ENCODE measurements at places on chromosomes 4 and X. TPM values are rescaled to one million over a fixed set of nuclear protein-coding genes. Genes with fewer than 3 reads are reported as not detected.

GRCh38 chr4:100933628-100934027, 413.7 kb downstream of the PPP3CA start:
- H3K27ac ChIP-seq: no peak overlapping the region
- H3K36me3 ChIP-seq: no peaks in the 10 kb centered on the region
- H3K27me3 ChIP-seq: no peaks in the 10 kb centered on the region
- no peak for DNase-seq

DNA sequence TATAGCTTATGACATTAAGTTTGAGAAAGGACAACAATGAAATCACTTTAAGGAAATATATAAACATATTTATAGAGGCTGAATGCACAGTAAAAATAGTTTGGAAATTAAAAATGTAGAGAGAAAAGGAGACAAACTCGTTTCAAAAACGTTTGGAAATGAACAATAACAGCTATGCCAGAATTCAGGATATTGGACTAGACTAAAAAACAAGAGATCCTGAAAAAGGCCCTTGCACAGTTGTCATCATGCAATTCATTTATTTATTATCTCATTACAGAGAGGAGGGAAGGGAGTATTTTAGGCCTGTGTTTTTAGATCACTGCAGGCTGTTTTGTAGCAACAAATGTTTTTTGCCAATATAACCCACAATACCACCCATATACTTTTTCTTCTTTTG, 527.2 kb downstream of the ADGRL3 start:
- H3K4me1 ChIP-seq: no peaks in the 10 kb centered on the region
- H3K27ac ChIP-seq: no peak overlapping the region
- no peaks in the 10 kb centered on the region for H3K36me3 ChIP-seq
- H3K27me3 ChIP-seq: no peaks in the 10 kb centered on the region
- no peak for DNase-seq
- no peak overlapping the region for H3K4me3 ChIP-seq

GRCh38 chrX:79161655-79162054, 17.2 kb downstream of the GPR174 start:
- no peaks in the 10 kb centered on the region for H3K36me3 ChIP-seq
- H3K27me3 ChIP-seq: no peaks in the 10 kb centered on the region
- H3K4me3 ChIP-seq: no peak overlapping the region
- no peak for DNase-seq

GRCh38 chr4:153527690-153528089, 61.5 kb downstream of the TMEM131L start:
- no peaks in the 10 kb centered on the region for H3K36me3 ChIP-seq
- DNase-seq: no peak
- H3K4me3 ChIP-seq: no peak overlapping the region
- H3K27me3 ChIP-seq: no peaks in the 10 kb centered on the region
- H3K4me1 ChIP-seq: no peaks in the 10 kb centered on the region
- H3K27ac ChIP-seq: no peak overlapping the region

DNA sequence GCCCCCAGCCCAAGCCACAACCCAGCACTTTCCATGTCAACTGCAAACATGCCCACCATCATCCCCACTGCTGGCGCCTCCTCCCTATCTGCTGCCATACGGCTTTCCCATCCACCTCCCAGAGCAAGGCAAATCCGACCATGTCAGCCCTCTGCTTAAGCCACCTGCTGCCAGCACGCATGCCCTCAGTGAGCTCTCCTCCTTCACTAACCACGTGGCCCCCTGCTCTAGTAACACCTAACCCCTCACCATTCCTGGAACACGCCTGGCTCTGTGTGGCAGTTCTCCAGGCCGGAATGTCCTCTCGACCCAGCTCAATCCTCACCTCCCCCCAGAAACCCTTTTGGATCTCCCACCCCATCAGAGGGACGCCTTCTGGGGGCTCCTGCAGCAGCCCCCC, 17.4 kb downstream of the BCAP31 start:
- no peak overlapping the region for H3K4me3 ChIP-seq
- no peak for DNase-seq
- no peaks in the 10 kb centered on the region for H3K27me3 ChIP-seq
- H3K4me1 ChIP-seq: peaks cover 8% of the 10 kb centered on the region
- H3K36me3 ChIP-seq: peaks cover 63% of the 10 kb centered on the region
- peak overlapping the region; percentile 81 for H3K27ac ChIP-seq

- H3K36me3 ChIP-seq: no peaks in the 10 kb centered on the region
- H3K4me3 ChIP-seq: no peak overlapping the region
- H3K27me3 ChIP-seq: no peaks in the 10 kb centered on the region
- H3K27ac ChIP-seq: no peak overlapping the region
- DNase-seq: no peak
Observed at GRCh38 chr4:110501826-110502225, 25.9 kb downstream of the ENPEP start.

DNA sequence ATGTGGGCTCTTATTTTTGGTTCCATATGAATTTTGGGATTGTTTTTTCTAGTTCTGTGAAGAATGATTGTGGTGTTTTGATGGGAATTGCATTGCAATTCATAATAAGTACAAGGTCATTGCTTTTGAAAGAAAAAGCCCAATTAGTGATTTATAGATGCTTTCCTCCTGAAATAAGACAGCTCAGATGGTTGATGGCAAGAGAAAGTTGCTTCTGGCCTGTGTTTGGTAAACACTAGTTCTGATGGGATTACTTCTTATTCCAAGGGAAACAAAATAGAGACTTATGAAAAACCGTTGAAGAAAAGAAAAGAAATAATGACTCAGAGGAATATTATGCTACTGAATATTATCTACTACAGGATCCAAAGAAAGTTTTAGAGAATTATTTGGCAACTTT, 144.9 kb downstream of the SPANXA1 start:
- no peak overlapping the region for H3K27ac ChIP-seq
- H3K4me1 ChIP-seq: no peaks in the 10 kb centered on the region
- no peak overlapping the region for H3K4me3 ChIP-seq
- no peaks in the 10 kb centered on the region for H3K27me3 ChIP-seq

GRCh38 chr4:24765376-24765988, 29.9 kb upstream of the SOD3 start:
- no peak for DNase-seq
- no peaks in the 10 kb centered on the region for H3K27me3 ChIP-seq
- peaks cover 5% of the 10 kb centered on the region for H3K36me3 ChIP-seq

GRCh38 chrX:42748067-42748850, 29.7 kb downstream of the PPP1R2C start:
- H3K27me3 ChIP-seq: no peaks in the 10 kb centered on the region
- peak overlapping the region; percentile 33 for H3K27ac ChIP-seq
- DNase-seq: no peak
- no peaks in the 10 kb centered on the region for H3K36me3 ChIP-seq
- no peak overlapping the region for H3K4me3 ChIP-seq
- peaks cover 13% of the 10 kb centered on the region for H3K4me1 ChIP-seq

- H3K4me3 ChIP-seq: no peak overlapping the region
- peak; percentile 26 for DNase-seq
- no peaks in the 10 kb centered on the region for H3K27me3 ChIP-seq
- peaks cover 14% of the 10 kb centered on the region for H3K4me1 ChIP-seq
Observed at GRCh38 chr4:69984030-69984443, 11.7 kb upstream of the STATH start.

- H3K27me3 ChIP-seq: no peaks in the 10 kb centered on the region
- no peaks in the 10 kb centered on the region for H3K36me3 ChIP-seq
- no peaks in the 10 kb centered on the region for H3K4me1 ChIP-seq
- no peak overlapping the region for H3K27ac ChIP-seq
Observed at GRCh38 chr4:92198711-92199110, 105.1 kb upstream of the GRID2 start.

GRCh38 chrX:12868747-12869146, 1.9 kb downstream of the TLR7 start:
- DNase-seq: no peak
- H3K27me3 ChIP-seq: no peaks in the 10 kb centered on the region
- H3K4me3 ChIP-seq: no peak overlapping the region

DNA sequence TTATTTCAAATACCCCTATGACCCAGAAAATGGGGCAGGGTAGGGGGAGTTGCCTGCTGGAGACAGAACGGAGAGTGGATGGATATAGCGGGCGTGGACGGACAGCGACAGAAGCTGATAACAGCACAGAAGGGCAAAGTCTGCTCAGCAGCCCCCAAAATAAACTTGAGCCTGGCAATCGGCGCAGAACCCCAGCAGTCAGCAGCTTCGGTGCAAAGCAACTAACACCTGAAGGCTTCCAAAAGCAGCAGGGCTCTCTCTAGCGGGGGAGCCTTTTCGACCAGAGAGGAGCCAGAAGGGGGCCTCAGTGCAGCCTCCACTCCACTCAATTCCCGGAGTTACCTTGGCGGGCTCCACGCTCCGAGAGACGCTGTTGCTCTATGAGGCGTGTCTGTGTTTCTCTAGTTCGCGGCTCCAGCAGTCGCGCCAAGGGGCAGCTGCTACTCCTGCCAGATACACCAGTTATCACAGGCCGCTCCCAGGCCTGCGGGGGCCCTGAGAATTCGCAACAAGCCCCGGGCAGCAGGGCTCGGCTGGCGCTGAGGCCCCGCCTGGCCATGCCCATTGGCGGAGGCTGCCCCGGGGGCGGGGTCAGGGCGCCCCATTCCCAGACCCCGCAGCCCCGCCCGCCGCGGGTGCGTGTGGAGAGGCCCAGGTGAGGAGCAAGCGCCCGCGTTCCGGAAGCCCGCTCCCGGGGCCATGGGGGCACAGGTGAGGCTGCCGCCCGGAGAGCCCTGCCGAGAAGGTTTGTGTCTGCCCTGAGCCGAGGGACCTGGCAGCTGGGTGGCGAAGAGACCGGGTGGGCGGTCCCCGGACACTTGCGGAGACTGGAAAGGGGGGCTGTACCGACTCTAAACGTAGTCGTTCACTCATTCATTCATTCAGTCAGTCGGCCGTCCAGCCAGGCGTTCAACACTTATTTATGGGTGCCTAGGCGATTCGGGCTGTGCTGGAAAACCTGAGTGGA, at the start of the genes CNGA1 and NIPAL1:
CNGA1 (minus strand) TSS at position 541 of the 967 bp plus-strand sequence. CDS start 63,992 bp downstream, outside the sequence.
NIPAL1 (plus strand) TSS at position 632 of the 967 bp plus-strand sequence; CDS start at position 700, 68 bp downstream.
- peak within 1 kb of the TSS; percentile 78 for H3K27ac ChIP-seq
- H3K4me3 ChIP-seq: peak within 1 kb of the TSS; percentile 89
- H3K4me1 ChIP-seq: peaks cover 14% of the 10 kb centered on the region
- peak; percentile 93 for DNase-seq
- H3K36me3 ChIP-seq: peaks cover 22% of the 10 kb centered on the region

GRCh38 chr4:5469861-5470260, 238.5 kb downstream of the EVC2 start:
- H3K27me3 ChIP-seq: no peaks in the 10 kb centered on the region
- no peaks in the 10 kb centered on the region for H3K36me3 ChIP-seq
- no peaks in the 10 kb centered on the region for H3K4me1 ChIP-seq
- H3K27ac ChIP-seq: no peak overlapping the region
- no peak overlapping the region for H3K4me3 ChIP-seq
- no peak for DNase-seq

DNA sequence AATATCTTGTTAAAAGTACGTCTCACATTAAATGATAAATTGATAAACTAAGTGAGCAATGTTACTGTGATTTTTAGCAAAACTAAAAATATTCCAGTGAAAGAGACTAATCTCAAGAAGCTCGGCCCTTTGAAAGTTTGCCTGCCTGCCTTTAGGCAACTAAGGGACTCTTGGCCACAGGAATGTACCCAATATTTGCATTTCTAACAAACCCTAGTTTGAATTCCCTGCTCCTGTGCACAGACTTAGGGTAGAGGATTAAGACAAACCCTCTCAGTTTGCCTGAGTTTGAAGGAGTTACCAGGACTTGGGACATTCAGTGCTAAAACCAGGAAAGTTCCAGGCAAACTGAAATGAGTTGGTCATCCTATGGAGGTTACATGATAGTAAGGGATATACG, 157.1 kb downstream of the SCFD2 start:
- no peak overlapping the region for H3K4me3 ChIP-seq
- no peaks in the 10 kb centered on the region for H3K36me3 ChIP-seq
- H3K4me1 ChIP-seq: no peaks in the 10 kb centered on the region
- H3K27me3 ChIP-seq: no peaks in the 10 kb centered on the region
- no peak overlapping the region for H3K27ac ChIP-seq

The ADGRL3 gene
- 0.66 TPM for total RNA-seq

The PAGE1 gene
- total RNA-seq: not detected

The POLN gene
- 5.2 TPM for total RNA-seq

The FRMD7 gene
- total RNA-seq: not detected

The DYNLT3 gene
- total RNA-seq: 28.0 TPM

The DDIT4L gene
- 1.2 TPM for total RNA-seq

All from Calu3 (cell line).